ENCODE measurements at places on chromosomes 4 and X. TPM values are rescaled to one million over a fixed set of nuclear protein-coding genes. Genes with fewer than 3 reads are reported as not detected.

DNA sequence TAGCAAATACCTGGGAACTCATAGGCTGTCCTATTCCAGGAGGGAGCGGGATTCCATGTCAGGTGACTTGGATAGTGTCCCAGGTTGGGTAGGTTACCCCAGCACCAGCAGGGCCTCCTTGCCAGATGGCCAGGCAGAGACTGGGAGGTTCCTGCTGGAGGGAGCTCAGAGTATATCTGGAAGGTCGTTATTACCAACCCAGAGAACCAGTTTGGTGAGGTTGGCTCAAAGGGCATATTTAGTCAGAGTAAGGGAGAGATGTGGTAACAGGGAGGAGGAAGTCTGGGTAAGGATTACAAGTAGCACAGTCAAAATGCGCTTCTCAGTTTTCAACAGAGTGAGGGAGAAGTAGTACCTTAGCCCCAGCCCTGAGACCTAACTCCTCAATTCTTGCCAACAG, 53.3 kb upstream of the LNX1 start:
- H3K27me3 ChIP-seq, result no peaks in the 10 kb centered on the region
- H3K27ac ChIP-seq, result no peak overlapping the region
- no peak overlapping the region for H3K4me3 ChIP-seq
- H3K4me1 ChIP-seq, result peaks cover 7% of the 10 kb centered on the region
- no peaks in the 10 kb centered on the region for H3K36me3 ChIP-seq
- no peak for DNase-seq

DNA sequence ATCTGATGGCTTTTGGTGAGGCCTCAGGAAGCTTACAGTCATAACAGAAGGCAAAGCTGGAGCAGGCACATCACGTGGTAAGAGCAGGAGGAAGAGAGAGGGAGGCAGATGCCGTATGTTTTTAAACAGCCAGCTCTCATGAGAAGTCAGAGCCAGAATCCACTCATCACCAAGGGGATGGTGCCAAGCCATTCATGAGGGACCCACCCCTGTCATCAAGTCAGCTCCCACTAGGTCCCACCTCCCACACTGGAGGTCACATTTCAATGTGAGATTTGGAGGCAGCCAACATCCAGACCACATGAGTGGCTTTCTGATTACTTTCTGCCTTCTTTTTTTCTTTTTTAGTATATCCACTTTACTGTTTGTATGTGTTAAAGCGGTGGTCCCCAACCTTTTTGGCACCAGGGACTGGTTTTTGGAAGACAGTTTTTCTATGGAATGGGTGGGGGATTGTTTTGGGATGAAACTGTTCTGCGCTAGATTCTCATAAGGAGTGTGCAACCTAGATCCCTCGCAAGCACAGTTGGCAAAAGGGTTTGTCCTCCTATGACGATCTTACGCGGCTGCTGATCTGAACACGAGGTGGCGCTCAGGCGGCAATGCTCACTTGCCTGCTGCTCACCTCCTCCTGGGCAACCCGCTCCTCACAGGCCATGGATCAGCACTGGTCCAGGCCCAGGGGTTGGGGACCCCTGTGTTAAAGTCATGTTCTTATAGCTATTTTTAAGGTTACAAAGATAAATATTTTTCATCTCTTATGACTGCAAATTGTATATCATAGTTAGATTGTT, 61.7 kb downstream of the SLIT2 start:
- H3K36me3 ChIP-seq, result no peaks in the 10 kb centered on the region
- DNase-seq, result no peak
- H3K4me1 ChIP-seq, result peaks cover 8% of the 10 kb centered on the region
- H3K27ac ChIP-seq, result no peak overlapping the region
- no peak overlapping the region for H3K4me3 ChIP-seq
- peaks cover 13% of the 10 kb centered on the region for H3K27me3 ChIP-seq

- no peaks in the 10 kb centered on the region for H3K4me1 ChIP-seq
- no peaks in the 10 kb centered on the region for H3K36me3 ChIP-seq
- H3K27me3 ChIP-seq, result no peaks in the 10 kb centered on the region
- H3K4me3 ChIP-seq, result no peak overlapping the region
- no peak overlapping the region for H3K27ac ChIP-seq
- DNase-seq, result no peak
These were observed 32.9 kb downstream of the SLC2A9 start for GRCh38 chr4:9988363-9988749.

DNA sequence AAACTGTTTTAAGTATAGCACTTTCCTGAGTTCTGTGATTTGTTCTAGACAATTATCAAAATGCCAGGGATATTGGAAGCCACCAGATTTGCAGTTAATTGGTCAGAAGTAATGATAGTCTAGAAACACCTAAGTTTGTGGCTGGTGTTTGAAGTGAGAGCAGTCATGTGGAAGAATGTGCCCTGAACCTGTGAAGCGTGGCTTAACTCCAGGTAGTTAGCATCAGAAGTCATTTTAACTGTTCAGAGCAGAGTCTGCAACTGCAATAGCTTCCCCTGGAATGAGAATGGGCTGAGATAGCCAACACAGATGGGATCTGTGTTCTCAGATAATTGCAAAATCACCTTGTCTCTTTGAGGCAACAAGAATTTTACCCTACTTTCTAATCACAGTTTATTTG, 255.1 kb upstream of the GK2 start:
- H3K27me3 ChIP-seq, result no peaks in the 10 kb centered on the region
- H3K4me1 ChIP-seq, result no peaks in the 10 kb centered on the region
- no peak for DNase-seq
- H3K4me3 ChIP-seq, result no peak overlapping the region
- H3K27ac ChIP-seq, result no peak overlapping the region

DNA sequence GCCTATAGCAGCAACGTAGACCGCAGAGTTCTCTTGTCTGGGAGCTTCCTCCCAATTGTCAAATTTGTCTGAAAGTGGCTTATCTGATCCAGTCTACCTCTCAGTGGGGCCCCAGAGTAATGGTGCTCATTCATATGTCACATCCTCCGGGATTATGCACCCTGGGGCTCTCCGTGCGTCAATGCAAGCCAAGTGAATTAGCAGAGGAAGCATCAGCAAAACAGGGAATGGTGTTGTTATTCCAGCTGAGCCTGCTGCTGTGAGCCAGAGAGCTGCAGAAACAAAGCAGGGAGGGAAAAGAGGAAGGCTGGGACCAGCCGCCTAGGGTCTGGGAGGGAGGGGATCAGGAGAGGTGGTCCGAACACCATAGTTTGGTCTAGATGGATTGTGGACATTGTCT, 95.2 kb downstream of the CLNK start:
- no peak for DNase-seq
- H3K4me3 ChIP-seq, result no peak overlapping the region
- H3K36me3 ChIP-seq, result no peaks in the 10 kb centered on the region
- no peaks in the 10 kb centered on the region for H3K27me3 ChIP-seq
- no peak overlapping the region for H3K27ac ChIP-seq

TMEM35A gene
- not detected for total RNA-seq
